ENCODE measurements at places on chromosomes 4 and X.

DNA sequence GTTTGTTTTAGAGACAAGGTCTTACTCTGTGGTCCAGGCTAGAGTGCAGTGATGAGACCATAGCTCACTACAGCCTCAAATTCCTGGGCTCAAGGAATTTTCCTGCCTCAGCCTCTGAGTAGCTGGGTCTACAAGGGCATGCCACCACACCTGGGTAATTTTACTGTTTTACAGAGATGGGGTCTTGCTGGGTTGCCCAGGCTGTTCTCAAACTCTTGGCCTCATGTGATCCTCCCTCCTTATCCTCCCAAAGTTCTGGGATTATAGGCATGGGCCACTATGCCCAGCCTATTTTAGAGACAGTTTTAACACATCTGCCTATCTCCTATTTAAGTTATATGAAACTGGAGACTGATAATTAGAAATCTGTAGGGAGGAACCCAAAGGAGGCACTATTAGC, 53.8 kb downstream of the SPRY1 start:
- DNase-seq, result no peak

- no peak for DNase-seq
Observed at GRCh38 chr4:5955201-5955821, 62.4 kb upstream of the CRMP1 start.

- no peak for DNase-seq
Observed at GRCh38 chr4:36222702-36223101, 21.6 kb downstream of the ARAP2 start.

DNA sequence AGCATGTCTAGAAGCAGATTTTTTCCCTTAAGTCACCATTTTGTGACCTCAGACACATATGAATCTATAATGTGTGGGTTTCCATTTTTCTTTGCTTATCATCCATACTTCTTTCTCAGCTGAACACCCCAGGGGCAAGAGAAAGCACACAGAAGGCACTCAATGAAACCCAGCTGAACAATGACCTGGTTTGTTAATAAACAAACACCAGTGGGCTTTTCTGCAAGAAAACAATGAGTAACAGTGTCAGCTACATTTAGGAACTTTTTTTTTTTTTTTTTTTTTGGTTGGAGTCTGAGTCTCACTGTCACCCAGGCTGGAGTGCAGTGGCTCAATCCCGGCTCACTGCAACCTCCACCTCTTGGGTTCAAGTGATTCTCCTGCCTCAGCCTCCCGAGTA, 40.7 kb upstream of the KLF3 start:
- no peak for DNase-seq

- peak; percentile 3 for DNase-seq
Observed at GRCh38 chr4:152591396-152591795, 55.5 kb upstream of the FBXW7 start.

DNA sequence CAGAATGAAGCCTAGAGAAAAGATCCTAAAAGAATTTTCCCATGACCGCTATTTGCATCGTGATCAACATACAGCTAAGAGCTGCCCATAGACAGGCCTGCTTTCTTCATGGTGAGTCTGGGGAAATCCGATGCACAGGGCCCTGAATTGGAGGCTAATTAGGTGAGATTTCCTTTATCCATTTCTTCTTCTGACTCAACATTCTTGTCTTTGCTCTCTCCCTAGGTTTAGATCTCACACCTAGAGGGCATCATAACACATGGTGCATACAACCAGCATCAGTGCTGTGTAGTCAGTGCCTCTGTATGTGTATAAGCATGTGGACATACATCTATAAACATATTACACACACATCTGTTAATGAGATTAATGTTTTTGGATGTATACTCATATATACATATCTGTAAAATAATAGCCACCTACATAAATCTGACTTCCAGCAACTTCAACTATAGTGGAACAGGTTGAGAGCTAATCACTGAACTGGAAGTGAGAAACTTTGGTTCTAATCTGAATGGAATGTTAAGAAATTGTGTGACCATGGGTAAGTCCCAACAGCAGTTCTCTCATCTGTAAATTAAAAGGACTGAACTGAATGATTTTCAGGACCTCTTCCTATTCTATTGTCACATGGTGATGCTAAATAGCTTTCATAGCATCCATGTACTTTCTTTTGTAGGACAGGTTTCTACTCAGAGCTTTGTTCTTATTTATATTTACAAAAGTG, 17.5 kb downstream of the GATB start:
- no peak for DNase-seq

DNA sequence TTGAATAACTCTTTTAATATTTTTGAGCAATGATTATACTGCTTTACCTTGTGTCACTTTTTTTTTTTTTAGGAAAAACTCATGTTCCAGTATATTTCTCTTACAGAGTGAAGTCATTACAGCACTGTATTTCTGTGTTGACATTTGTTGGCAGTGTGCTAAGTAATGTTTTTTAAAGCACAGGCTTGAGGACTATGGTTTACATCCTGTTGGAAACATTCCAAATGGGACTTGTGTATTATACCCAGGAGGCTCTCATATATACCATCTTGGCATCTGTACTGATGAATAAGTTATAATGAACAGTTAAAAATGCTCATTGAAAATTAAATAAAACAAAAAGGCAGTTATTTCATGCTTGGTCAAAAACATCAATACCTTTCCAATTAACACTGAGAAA, 33.8 kb downstream of the CEP44 start:
- DNase-seq, result no peak

DNA sequence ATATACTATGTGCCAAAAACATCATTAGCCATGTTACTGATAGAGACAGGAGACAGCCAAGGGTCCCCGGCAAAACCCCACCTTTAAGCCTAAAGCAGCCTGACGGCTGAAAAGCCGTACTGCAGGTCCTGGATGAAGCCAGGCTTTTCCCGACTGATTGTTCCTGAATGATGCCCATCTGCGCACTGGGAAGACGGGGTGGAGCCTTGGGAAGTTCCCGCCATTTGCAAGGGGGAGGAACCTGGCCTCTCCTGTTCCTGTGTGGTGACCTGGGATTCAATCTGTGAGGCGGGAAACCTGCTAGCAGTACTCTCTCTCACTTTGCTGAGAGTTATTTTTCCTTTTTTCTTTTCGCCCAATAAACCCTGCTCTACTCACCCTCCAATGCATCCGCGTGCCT, 15.1 kb upstream of the CAMK2D start:
- DNase-seq, result no peak

DNA sequence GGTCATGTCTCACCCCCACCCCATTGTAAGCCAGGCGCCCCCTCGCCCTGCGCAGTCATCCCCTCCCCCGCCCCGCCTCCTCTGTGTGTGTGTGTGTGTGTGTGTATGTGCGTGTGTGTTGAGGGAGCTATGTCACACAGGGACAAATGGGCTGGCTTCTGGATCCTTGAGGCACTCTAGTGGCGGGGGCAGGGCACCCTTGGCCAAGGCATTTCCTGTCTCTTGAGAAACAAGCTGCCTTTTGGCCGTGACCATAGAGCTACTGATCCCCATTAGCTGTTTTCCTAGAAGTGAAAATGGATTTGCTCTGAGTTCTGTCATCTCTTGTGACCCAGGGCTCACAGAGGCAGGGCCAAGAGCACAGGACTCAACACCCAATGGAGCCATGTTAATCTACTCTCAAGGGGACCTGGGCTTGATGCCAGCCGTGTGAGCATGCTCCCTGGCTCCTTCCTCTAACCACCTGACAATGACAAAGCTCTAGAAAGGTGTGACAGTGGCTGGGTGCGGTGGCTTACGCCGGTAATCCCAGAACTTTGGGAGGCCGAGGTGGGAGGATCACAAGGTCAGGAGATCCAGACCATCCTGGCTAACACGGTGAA, 162.5 kb upstream of the BCOR start:
- DNase-seq, result no peak

- DNase-seq, result no peak
Observed at GRCh38 chrX:153681175-153681574, 6.6 kb upstream of the SLC6A8 start.

DNA sequence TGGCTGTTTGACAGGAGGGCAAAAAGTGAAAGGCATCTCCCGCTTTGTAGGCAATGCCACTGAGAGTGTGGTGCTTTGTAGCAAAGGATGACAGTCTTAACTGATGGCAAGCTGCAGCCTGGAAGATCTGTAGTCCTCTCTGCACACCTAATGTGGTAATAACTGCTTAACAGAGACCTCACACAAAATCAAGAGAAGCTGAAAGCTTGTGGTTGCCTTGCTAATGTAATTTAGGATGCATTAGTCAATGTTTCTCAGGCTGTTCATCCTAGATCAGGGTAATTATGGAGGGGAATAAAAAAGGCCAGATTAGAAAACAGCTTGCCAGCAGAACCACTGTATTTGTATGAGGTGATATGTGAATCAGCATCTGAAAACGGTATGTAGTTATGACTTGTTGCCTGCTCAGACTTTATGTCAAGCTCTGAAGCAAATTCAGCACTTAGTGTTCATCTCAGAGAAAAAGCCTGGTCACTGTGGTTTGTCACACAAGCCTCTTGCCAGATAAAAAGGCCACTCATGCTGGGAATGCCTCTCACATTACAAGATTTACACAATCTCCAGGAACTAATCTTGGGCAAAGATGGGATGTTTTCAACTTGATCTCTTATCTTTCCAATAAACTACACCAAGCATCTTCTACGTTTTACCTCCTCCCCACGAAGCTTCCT, 130.8 kb downstream of the ENOX2 start:
- DNase-seq, result no peak

- no peak for DNase-seq
Observed at GRCh38 chr4:108644237-108644636, 6.2 kb upstream of the OSTC start.

- DNase-seq, result no peak
Observed at GRCh38 chr4:3729882-3730226, 36.3 kb upstream of the ADRA2C start.

GRCh38 chr4:121155893-121156292, 8.2 kb downstream of the TNIP3 start:
- DNase-seq, result no peak

DNA sequence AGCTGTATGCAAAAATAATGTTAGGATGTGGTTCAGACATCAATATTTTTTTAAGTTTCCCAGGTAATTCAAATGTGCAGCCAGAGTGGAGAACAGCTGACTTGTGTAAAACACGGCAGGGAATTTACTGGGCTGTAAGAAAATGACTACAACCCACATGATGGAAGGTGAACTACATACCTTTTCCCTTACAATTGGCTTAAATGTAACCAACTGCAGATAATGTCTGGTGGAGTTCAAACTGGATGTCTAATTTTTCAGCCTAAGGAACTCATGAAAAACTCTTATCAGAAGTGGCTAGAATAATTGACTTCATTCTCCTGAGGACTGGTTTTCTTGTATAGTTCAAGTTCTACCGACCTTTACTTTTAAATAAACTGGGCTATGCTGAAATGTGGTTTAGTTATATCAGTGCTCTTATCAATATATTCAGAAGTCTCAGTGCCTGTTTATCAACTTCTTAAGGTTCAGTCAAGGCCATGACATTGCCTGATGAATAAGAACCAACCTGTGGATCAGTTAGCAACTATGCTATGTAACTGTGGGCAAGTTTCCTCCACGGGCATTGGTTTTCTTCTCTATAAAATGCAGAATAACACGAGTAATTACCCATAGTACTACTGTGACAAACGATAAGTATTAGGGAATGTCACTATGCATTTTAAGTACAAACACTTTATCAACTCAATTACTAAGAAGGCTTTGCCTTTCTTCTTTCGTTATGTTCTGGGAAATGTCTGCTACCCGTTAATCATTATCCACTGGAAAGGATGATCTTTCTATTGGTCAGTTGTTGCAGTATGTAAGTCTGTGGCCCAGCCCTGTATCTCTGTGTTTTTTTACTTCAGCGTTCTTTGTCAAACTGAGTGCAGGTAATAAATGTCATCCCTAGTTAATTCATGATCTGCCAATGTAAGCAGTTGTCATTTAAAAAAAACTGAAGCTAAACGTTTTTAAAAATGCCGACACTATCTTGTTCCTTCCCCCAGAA, 181.6 kb downstream of the PCDH7 start:
- DNase-seq, result no peak

- DNase-seq, result no peak
Observed at GRCh38 chr4:122086338-122087065, 65.6 kb upstream of the BLTP1 start.

DNA sequence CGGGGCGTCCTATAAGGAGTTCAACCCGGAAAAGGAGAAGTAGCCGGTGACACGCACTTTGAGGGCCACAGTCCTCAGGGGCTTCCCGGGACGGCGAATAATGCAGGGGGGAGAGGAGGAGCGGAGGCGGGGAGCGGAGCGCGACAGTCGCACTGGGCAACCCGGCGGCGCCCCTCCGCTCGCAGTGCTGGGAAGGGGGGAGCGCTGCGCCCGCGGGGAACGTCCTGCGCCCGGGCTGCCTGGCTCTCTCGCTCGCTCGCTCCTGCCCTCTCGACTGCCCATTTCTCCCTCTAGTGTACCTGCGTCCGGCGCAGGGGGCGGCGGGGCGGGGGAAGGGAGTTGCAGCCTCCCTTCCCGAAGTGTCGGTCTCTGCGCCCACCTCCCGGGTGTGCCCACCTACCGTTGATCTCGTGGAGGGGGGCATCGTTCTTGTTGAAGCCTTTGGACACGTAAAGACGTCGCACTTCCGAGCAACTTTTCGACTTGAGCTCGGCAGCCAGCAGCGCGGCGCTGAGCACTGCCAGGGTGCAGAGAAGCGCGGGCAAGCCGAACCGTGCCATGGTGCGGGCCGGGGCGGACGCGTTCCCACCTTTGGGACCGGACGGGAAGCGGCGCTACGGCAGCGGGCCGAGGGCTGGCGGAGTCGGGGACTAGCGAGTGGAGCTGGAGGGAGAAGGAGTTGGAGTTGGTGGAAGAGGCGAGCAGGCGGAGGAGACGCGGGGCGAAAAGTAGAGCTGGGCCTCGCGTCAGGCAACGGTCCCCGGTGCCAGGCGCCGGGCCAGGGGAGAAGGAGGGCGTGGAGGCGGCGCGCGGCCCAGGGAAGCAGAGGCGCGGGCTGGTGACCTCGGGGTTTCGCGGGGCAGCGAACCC, 648 bp downstream of the GPC4 start:
- DNase-seq, result no peak

DNA sequence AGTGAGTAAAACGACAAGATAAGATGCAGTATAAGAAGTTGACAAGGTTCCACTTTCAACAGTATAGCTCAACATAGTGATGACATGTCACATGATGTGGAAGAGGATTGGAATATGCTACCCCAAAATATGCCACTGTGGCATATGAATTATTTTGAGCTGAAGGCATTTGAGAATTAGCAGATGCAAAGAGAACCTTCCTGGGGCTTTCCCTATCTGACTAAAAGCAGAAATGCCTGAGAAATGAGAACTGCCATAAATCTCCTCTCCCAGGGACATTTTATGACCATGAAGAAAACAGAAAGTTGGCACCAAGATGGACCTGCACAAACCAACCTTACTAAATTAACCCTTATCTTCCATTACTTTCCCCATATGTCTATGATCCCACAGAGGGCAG, 24.8 kb downstream of the CDKN2AIP start:
- DNase-seq, result no peak

DNA sequence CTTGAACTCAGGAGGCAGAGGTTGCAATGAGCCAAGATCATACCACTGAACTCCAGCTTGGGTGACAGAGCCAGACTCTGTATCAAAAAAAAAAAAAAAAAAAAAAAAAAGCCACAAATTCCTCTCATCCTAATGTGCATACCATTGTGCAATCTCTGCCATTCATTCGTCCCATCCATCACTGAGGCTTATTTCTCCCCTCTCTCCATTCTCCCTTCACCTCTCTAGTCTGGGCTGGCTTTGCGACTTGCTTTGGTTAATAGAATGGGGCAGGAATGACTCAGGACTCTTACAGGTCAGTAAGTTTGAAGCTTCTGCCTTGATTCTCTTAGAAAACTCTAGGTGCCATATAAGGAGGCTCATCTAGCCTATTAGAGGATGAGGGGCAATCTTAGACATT, 60.3 kb upstream of the DDX3X start:
- no peak for DNase-seq

- no peak for DNase-seq
Observed at GRCh38 chr4:138255917-138256597, 13.9 kb upstream of the SLC7A11 start.

- DNase-seq, result no peak
Observed at GRCh38 chrX:38489341-38489740, 72.0 kb upstream of the TSPAN7 start.
